CD8-positive, alpha-beta T cell (primary cell): ENCODE measurements at places on chromosomes 3 and 15.

- no peak for DNase-seq
These were observed 120.5 kb upstream of the ALDH1A3 start for GRCh38 chr15:100759106-100759505.

DNA sequence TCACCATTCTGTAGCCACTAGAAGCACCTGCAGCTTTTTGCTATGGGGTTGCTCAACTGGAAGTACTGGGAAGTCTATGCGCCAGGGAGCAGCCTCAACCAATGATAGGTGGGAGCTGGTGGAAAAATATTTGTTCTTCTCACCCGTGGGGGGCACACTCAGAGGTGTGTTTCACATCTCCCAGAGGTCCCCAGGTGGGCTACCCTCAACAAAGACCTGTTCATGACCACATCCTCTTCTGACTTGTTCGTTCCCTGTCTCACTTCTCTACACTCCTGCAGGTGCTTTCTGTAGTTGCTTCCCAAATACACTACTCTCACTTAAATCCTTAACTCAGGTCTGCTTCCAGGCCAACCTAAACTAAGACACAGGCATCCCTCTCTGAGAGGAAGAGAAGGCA, 3.6 kb downstream of the CAMP start:
- DNase-seq: no peak

GRCh38 chr15:25247407-25248038, 191.3 kb downstream of the UBE3A start:
- peak; percentile 4 for DNase-seq

GRCh38 chr3:66211779-66212178, 9.0 kb upstream of the SLC25A26 start:
- DNase-seq: no peak

DNA sequence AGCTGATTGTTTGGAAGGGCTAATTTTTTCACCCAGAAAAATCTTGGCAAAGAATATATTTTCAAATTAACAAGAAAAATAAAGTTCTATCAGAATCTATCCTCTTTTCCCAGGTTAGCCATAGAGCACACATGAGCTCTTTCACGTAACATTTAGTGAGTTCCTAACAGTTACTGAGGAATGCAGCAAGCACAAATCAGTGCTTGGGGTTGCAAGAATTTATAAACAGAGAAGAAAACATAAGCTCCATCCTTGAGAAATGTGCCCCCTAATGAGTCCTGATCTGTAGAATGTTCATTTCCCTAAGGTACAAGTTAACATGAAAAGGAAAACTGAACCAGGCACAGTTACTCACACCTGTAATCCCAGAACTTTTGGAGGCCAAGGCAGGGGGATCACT, 13.9 kb downstream of the EOGT start:
- DNase-seq: no peak

DNA sequence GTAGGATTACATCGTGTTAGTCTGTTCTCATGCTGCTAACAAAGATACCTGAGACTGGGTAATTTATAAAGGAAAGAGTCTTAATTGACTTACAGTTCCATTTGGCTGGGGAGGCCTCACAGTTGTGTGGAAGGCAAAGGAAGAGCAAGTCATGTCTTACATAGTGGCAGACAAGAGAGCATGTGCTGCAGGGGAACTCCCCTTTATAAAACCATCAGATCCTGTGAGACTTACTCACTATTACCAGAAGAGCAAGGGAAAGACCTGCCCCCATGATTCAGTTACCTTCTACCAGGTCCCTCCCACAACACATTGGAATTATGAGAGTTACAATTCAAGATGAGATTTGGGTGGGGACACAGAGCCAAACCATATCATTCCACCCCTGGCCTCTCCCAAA, 3.4 kb downstream of the SLC25A26 start:
- DNase-seq: no peak

DNA sequence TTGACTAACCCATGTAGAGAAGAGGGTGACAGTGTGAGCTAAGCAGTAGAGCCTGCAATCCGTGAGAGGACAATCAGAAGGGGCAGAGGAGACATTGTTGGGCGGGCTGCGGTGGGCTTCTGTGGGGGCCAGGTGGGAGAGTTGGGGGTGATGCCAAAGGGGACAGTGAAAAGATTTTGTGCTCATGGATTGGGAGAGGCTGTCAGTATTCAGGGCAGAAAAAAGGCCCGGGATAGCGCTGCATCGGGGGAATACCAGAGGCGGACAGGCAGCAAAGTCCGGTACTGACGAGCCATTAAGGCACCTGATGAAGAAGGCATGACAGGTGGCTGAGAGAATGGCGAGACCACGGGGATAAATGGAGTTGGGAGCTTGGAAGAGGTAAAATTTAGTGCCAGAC, 1.3 kb upstream of the PXYLP1 start:
- no peak for DNase-seq

DNA sequence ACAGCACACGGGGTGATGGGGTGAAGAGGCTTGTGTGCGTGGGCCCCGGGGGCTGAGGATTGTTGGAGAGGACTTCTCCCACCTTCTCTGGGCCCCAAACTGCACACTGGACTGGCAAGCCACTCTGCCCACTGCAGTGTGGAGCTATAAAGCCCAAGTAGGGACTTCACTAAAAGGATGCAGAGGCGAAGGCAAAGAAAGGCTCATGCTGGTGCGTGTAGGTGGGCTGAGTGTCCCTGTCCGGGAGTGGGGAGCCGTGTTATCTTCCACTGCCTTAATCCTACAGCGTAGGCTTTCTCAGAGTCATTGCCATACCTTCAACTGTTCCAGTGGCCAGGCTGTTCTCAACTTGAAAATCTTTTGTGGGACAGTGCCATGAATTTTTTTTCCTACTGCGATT, 3.9 kb downstream of the PPARG start:
- no peak for DNase-seq

DNA sequence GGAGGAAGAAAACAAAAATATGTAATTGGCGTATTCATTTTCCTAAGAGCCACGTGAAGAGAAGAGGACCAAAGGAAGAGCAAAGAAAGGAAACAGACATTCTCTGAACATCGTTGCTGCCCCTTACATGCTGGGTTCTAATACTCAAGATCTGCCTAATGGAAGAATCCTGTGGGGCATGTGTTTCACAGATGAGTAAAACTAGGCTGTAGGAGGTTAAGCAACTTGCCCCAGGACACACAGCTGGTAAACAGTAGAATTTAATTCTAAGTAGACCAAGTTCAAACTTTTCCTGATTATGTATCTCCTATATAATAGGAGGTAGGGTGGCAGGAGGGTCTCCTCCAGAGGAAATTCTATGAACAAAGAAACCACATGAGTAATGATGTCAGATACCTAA, 106.1 kb upstream of the TNFAIP8L3 start:
- no peak for DNase-seq

DNA sequence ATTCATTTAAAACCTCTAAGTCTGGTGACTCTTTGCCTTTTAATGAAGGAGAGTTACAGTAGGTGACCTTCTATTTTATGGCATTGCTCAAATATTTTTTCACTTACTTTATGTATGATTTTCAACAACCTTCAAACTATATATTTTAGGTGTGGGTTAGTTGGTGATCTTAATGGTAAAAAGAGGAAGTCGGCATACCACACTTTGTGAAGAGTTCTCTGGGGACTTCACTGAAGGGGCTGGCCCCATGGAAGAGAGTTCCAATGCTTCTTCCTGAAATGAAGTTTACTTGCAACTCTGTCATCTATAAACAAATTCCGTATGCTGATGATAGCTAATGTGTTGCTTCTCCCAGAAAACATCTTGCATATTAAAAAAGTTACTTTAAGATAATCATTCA, 647.0 kb upstream of the SGO1 start:
- no peak for DNase-seq

DNA sequence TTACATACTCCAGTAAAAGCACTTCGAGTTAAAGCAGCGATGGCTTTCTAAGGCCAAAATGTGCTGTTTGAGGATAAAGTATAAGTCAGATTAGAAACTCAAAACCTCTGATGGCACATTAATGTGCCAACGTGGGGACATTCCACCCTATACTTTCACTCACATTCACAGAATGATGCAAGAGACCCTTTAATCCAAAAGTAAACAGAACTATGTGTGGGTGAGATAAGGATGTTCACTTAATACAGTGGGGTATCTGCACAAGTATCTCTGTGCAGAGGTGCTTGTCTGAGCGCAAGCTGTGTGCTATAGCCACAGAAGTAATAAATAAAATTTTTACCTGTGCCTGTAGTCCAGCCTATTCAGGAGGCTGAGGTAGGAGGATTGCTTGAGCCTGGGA, 100.3 kb upstream of the CHL1 start:
- DNase-seq: no peak
